ENCODE measurements at places on chromosomes 16 and 17.

GRCh38 chr17:81641825-81642489, 5.0 kb downstream of the TSPAN10 start:
- no peak for DNase-seq

DNA sequence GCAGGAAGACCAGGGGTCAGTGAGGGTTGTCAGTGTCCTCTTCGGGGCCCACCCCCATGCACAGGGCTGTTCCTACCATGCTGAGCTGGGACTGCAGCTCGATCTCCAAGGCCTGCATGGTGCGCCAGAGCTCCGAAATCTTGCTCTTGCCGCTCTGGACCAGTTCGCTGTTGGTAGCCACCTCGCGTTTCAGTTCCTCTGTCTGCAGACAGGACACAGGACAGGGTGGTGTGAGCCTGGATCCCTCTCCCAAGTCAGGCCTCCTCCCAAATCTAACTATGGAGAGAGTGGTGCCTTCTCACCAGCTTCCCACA, 90.9 kb downstream of the GOSR1 start:
- no peak for DNase-seq

GRCh38 chr17:68860941-68861340, 94.3 kb downstream of the ABCA8 start:
- DNase-seq, result no peak

- no peak for DNase-seq
These were observed 5.1 kb downstream of the SNRNP25 start for GRCh38 chr16:58491-59439.

GRCh38 chr16:87524407-87524806, 31.6 kb upstream of the ZCCHC14 start:
- no peak for DNase-seq

DNA sequence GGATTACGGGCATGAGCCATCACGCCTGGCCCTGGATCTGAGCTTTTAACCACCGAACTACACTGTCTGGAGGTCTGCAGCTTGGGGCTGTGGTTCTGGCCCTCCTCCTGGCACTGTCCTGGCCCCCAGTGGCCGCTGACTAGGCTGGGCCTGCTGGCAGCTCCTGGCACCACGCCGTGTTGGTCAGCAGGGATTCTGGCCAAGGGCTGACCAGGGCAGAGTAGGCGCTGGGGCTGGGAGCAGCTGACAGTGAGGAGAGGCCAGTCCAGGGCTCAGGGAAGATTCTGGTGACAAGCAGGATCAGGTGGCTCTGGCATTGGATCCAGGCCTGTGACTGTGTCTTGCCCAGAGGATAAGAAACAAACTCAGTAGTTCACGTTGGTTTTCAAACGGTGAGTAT, 14.6 kb downstream of the EEF2K start:
- no peak for DNase-seq

Data from activated naive CD4-positive, alpha-beta T cell (primary cell).